ENCODE measurements at places on chromosomes 3 and 15.

GRCh38 chr15:65801229-65801805 lies 9.2 kb upstream of the DENND4A start:
- DNase-seq, result no peak

DNA sequence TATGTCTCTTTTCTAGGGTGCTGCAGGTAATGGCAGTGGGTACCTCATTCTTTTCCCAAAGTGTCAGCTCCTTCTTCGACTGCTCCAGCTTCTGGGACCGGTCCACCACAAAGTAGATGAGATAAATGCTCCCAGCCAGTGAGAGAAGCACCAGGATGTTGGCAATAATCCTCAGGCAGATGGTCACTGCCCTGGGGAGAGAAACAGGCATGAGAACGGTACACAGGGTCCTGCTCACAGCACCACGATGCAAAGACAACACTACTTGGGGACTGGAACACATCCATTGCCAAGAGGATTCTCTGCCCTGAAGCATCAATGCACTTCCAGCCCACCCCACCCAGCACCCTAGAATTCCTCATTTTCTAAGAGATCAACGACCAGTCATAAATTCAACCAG lies 22.4 kb downstream of the TMC3 start:
- no peak for DNase-seq

DNA sequence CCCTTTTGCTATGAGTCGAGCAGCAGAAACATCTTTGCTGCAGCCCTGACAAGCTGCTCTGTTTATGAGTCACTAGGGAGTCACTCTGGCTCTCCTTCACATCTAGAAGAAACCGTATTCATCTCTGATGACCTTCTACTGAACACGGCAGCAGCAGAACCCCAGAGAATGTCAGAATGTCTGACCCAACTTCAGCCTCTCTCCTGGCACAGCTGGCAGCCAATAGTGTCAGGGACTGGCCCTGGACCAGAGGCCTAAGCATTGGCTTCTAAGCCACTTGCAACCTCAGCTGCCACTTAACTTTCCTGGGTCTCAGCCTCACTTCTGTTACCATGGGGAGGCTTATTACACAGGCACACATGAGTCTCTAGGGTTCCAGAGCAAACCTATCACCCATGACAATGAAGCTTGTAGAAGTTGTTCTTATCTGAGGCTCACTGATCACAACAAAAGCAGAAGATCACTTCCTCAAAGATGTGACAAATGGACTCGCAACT lies 184.1 kb upstream of the TLE3 start:
- DNase-seq, result no peak

DNA sequence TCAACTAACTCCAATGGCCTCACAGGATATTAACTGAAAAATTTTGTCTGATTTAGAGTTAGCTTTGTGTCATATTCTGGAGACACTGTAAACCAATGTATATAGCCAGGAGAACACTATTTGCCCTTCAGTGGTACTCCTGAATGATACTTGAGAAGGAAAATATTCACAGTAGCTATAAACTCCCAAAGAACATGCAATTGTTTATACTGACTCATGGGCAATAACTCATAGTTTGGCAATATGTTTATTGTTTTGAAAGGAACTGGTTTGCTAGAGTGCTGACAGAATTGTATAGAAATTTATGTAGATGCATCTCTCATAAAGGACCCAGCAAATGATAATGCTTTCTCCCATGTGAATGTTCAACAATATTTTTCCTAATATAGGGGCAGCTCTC lies 537.6 kb downstream of the PLOD2 start:
- DNase-seq, result no peak

- DNase-seq, result no peak
Observed at GRCh38 chr3:155184011-155184410, 103.9 kb downstream of the MME start.

DNA sequence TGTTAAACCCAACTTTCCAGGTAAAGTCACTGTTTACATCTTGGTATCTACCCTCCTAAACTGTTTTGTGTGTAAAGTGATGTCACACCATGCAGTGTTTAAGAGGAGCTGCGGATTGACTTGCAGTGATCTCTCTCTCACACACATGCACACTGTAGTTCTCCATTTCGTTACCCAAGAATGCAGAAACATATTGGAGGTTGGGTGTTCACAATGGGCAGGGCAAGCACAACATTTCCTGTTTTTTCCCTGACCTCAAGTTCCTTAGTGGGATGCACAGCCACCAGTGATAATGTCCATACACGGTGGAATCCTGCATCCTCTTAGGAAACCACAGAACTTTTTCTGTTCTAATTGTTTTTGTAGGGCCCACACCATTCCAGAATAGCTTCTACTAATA lies 85.3 kb upstream of the CFAP20DC start:
- no peak for DNase-seq

DNA sequence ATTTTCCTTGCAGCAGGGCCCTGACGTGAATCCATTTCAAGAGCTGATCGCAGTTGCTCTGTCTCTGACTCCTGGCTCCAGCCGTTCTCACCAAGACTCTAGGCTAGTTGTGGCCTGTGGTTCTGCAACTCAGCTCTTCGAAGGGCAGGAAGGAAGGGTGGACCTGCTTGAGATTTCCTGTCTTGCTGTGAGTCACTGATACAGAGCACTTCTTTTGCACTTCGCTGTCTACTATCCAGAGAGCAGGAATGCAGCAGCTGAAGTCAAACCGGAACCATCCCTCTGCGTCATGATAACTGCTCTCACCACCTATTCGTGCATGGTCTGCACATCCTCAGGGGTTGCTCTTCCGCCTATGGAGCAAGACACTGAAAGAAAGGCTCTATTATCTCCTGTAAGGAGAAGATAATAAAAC lies 59.7 kb downstream of the RAP2B start:
- DNase-seq, result peak; percentile 58

DNA sequence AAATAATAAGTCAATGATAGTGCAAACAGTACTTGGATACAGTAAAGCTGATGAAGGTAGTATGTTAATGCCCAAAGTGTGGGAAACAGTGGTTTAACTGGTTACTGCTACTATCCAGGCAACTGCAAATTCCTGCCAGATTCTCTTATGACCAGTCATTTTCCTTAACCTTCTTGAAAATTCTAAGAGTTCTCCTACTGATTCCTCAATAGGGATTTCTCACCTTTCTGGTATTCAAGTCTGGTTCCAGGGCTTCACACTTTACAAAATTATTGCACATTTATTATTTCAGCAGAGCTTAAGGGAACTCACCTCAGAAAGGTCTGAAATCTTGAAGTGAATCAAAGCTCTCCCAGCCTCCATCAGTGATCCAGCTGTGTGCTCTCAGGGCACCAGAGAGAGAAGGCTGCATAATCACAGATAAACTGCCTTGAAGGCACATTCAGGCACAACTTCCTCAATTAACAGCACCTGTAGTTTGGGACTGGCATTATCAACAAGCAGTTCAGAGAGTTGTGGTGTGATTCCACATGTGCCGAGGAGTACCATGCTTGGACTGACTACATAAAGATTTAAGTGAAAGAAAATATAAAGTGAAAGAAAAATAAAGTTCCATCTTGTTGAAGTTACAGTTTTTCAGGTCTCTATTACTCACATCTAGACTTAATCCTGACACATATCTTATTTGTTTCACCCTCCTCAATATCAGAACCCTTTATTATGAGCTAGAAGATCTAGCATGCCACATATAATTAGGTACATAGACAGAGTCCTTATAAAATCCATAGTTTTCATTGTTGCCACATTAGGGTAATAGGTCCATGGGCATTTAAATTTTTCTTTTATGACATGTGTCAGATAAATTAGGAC lies 59.5 kb upstream of the TIPARP start:
- no peak for DNase-seq

All from activated T-cell treated with anti-CD3 and anti-CD28 coated beads for 1 hour (primary cell).